ENCODE measurements at places on chromosomes 3 and 15. TPM values are rescaled to one million over a fixed set of nuclear protein-coding genes. Genes with fewer than 3 reads are reported as not detected.
A peak's percentile ranks its signal among the peaks of the same experiment; 100 is the strongest.

Gene UNC13C
- total RNA-seq, result not detected

- DNase-seq, result no peak
Observed at GRCh38 chr15:62515696-62516395, 350.8 kb upstream of the C2CD4B start.

Gene LARP6
- total RNA-seq, result 78.3 TPM

GRCh38 chr15:69718436-69718835, 265.8 kb downstream of the RPLP1 start:
- no peak for DNase-seq

- DNase-seq, result peak; percentile 80
Observed at GRCh38 chr3:193805448-193805847, 212.4 kb downstream of the OPA1 start.

DNA sequence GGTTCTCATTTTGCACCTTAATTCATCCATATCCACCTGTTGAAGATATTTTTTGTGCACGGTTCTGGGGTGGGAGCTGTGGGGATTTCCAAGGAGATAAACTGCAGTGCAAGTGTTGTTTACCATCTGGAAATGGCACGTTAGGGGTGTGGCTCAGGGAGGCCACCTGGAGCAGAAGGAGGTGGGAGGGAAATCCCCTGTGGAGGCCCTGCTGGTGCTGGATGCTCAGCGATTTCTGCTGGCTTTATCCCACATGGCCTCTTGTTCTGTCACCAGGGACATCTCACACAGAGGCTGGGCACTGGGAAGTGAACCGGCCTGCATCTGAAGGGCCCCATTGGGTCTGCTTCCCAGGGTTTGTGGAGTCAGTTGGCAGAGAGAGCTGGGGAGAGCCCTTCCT, 24.3 kb downstream of the TRPM1 start:
- no peak for DNase-seq

Gene ARNT2
- total RNA-seq, result 14.7 TPM

DNA sequence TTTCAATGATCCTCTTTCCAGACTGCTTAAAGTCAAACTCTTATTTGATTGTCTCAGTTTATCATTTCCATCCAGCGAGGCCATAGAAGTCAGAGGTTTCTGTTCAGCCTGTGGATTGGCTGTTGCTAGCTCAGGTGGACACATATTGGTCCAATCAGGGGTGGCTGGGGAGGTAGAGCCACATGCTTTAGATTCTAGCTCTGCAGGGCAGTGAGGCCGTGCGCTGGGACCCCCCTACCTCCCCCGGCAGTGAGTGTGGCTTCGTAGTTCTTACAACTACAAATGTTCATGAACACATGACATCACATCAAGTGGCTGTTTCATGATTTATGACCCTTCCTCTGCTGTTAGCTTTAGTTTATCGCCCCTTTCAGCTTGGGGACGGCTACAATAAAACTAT, 18.0 kb downstream of the APOD start:
- no peak for DNase-seq

DNA sequence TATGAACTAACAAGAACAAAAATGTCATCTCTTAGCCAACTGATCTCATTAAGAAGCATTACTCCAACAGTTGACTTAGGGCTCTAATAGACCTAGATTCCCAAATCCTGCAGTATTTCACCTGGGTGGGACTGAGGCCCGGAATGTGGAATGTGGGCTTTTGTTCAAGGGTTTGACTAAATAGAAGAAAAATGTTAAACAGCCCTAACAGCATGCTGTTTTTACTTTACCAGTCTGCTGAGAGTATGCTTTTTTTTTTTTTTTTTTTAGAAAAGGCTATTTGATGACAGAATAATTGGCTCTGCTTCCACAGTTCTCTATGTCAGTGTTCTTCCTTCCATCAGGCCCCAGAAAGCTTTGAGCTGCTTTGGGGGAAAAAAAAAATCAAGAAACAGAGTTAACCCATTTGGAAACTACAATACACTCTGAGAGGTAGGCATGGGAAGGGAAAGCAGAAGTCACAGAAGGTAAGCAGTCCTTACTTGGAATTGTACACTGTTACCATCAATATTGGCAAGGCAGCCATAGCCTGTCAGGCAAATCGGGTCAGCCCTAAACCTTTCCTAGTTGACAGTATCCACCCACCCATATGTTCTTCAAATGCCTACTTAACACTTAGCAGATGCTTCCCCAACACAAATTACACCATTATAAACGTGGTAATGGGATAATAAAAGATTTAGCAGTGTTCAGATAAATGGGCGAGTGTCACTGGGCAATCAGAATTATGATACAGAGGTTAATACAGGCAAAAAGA, 224.2 kb downstream of the CNTN3 start:
- no peak for DNase-seq

GRCh38 chr3:43298761-43299160, 12.4 kb downstream of the SNRK start:
- DNase-seq, result no peak

Gene ABI3BP
- 4.2 TPM for total RNA-seq

DNA sequence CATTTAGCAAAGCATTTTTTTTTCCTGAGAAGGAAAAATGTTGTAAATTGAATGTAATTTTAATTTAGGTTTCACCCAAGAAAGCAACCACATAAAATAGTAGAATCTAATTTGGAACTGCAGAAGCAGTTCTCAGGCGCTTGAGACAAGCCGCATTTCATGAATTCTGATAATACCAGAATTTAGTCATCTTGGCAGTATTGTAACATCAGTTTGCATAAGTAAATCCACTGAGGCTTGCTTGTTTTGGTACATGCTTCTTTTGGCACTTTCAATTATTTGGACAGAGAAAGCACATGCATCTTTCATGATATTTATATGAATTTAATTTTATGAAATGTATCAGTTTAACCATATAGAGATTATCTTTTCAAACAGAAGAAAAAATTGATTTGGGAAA, 389.7 kb upstream of the ROBO1 start:
- no peak for DNase-seq

- DNase-seq, result no peak
Observed at GRCh38 chr3:101680466-101680865, 3.5 kb upstream of the ZBTB11 start.
